ENCODE measurements at places on chromosomes 16 and 17. TPM values are rescaled to one million over a fixed set of nuclear protein-coding genes. Genes with fewer than 3 reads are reported as not detected.
A peak's percentile ranks its signal among the peaks of the same experiment; 100 is the strongest.

DNA sequence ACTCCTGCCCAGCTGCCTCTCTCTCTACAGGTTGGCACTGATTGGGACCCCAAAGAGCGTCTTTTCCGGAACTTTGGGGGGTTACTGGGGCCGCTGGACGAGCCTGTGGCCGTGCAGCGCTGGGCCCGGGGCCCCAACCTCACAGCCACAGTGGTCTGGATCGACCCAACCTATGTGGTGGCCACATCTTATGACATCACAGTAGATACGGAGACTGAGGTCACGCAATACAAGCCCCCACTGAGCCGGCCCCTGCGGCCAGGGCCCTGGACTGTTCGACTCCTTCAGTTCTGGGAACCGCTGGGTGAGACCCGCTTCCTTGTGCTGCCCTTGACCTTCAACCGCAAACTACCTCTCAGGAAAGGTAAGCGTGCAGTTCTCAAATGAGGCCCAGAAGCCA is 12.3 kb downstream of the XYLT2 start:
- H3K27ac ChIP-seq: no peak overlapping the region
- no peak for DNase-seq
- no peaks in the 10 kb centered on the region for H3K4me1 ChIP-seq
- no peak overlapping the region for H3K4me3 ChIP-seq
- no peaks in the 10 kb centered on the region for H3K36me3 ChIP-seq

DNA sequence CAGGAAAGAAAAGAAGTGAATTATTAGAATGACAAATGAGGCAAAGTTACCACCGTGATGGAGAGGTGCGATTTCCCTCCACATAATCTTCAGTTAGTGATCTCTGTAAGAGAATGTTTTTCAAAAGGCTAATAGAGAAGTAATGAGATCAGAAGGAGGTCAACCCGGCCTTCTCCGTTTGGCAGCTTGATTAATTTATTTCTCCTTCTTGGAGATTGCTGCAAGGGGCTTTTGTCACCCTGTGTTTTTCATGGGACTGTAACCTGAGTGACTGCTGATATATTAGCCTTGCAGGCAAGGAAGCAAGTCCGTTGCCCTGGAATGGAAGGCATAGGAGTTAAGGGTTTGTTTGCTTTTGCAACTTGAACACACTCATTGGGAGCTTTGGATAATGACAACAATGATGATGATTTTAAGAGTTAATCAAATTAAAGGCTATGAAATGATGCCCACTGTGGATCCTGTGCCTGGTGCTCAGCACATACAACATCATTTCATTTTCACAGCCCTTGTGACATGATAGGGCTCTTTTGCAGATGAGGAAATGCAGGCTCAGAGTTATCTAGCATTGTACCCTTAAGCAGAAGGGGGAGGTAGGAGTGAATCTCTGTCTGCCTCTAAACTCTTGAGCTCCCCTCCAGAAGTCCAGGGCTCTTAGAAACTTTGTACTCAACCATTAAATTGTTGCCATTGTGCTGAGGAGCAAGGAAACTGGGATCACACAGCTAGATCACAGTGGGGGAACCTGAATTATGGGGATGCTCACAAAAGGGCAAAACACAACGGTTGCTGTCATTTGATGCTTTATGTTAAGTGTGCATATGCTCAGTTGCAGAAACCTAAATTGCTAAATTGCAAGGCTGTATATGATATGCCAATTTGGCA is 226.3 kb downstream of the WWOX start:
- no peak overlapping the region for H3K27ac ChIP-seq
- H3K4me1 ChIP-seq: no peaks in the 10 kb centered on the region
- no peak overlapping the region for H3K4me3 ChIP-seq
- no peak for DNase-seq

- no peak for DNase-seq
- no peaks in the 10 kb centered on the region for H3K36me3 ChIP-seq
- no peak overlapping the region for H3K4me3 ChIP-seq
- H3K4me1 ChIP-seq: no peaks in the 10 kb centered on the region
- no peaks in the 10 kb centered on the region for H3K27me3 ChIP-seq
- H3K27ac ChIP-seq: no peak overlapping the region
Observed at GRCh38 chr16:48907906-48908634, 298.1 kb upstream of the N4BP1 start.

DNA sequence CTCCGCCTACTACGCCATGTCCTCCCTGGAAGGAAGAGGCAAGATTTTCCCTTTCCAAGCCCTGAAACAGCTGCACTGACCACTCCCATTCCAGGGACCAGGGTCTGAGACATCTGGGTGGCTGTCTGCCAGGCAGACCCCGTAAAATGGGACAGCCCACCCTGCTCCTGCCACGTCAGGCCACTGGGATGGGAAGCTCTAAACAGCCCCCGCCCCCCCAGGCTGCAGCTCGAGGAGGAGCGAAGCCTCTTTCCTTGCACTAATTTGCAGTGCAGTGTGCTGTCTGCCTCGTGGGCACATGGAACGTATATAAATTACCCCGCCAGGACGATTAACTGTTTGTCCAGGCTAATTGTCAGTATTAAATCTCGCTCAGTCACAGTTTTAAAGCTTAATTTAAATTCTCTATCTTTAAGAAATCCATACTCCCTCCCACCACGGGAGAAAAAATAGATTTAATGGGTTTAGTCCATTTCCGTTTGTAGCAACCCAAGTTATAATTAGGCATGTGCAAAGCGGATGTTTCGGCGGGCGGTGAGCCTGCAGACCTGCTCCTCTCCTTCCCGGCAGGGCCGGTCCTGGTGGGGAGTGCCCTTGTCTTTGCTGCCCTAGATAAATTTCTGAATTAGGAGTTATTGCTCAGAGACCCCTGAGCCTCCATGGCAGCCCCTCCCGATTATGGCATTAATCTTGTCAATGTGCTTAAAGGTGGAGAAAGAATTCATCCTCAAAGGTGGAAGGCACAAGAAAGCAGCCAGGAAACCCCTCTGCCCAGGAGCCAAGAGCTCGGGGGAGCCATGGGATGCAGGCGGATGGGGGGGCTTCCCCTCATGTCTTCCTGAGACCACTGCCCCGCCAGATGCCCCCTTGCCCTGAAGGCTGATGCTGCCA is 268.0 kb upstream of the TNRC6C start:
- peak; percentile 39 for DNase-seq
- H3K27me3 ChIP-seq: no peaks in the 10 kb centered on the region
- no peaks in the 10 kb centered on the region for H3K4me1 ChIP-seq
- H3K4me3 ChIP-seq: peak overlapping the region; percentile 23

GRCh38 chr17:28331891-28332420 is 3.3 kb downstream of the IFT20 start:
- no peak overlapping the region for H3K4me3 ChIP-seq
- peaks cover 5% of the 10 kb centered on the region for H3K36me3 ChIP-seq
- H3K27ac ChIP-seq: no peak overlapping the region
- H3K4me1 ChIP-seq: peaks cover 5% of the 10 kb centered on the region

GRCh38 chr17:19579192-19579761 is 45.6 kb downstream of the SLC47A1 start:
- no peaks in the 10 kb centered on the region for H3K36me3 ChIP-seq
- H3K27me3 ChIP-seq: no peaks in the 10 kb centered on the region
- DNase-seq: no peak
- peak overlapping the region; percentile 15 for H3K4me3 ChIP-seq
- no peak overlapping the region for H3K27ac ChIP-seq
- H3K4me1 ChIP-seq: no peaks in the 10 kb centered on the region

- DNase-seq: no peak
- H3K27me3 ChIP-seq: no peaks in the 10 kb centered on the region
- H3K27ac ChIP-seq: no peak overlapping the region
- H3K36me3 ChIP-seq: no peaks in the 10 kb centered on the region
Observed at GRCh38 chr17:81457917-81458555, 54.6 kb downstream of the ACTG1 start.

GRCh38 chr17:15332338-15332737 is 9.1 kb downstream of the TEKT3 start:
- no peaks in the 10 kb centered on the region for H3K27me3 ChIP-seq
- H3K4me1 ChIP-seq: no peaks in the 10 kb centered on the region
- no peak overlapping the region for H3K27ac ChIP-seq
- DNase-seq: no peak
- H3K4me3 ChIP-seq: no peak overlapping the region

DNA sequence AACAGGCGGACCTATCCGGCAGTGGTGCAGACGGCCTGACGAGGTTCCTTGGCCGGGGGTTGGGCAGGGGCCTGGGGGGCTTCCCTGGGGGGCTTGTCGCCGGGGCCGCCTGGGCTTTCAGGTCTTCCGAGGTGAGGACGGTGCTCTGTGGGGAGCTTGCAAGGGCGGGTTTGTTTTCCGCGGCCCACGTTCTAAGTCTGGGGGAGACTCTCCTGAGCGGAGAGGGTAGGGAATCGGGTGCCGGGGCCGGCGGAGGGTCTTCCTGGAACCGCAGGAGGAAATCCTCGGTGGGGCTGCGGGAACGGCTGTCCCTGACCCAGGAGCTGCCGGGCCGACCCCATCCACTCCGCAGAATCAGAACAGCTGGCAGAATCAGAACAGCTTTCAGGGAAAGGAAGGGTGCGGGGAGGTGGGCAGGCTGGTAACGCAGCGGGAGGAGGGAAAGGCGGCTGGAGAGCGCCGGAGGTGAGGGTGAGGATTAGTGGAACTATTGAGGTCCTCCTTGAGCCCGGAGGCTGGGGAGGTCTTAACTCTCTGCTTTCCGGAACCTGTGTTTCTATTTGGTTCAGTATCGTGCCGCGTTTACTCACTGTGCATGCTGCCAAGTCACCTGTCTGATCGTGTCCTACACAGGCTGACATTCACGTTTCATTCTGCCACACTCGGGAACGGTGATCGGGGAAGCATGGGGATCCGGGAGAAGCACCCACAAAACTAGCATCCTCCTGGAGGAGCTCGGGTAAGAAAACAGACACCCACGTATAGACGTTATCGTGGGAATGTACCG is 28.9 kb downstream of the CPSF4L start:
- DNase-seq: peak; percentile 62
- no peaks in the 10 kb centered on the region for H3K36me3 ChIP-seq
- H3K27me3 ChIP-seq: no peaks in the 10 kb centered on the region
- peak overlapping the region; percentile 26 for H3K27ac ChIP-seq
- H3K4me1 ChIP-seq: peaks cover under 1% of the 10 kb centered on the region

- H3K4me1 ChIP-seq: no peaks in the 10 kb centered on the region
- no peaks in the 10 kb centered on the region for H3K36me3 ChIP-seq
- DNase-seq: peak; percentile 12
- H3K27ac ChIP-seq: no peak overlapping the region
- no peak overlapping the region for H3K4me3 ChIP-seq
Observed at GRCh38 chr16:3503523-3503922, 2.7 kb downstream of the CLUAP1 start.

GRCh38 chr17:3989041-3989886 is 25.0 kb upstream of the ATP2A3 start:
- H3K4me3 ChIP-seq: no peak overlapping the region
- peaks cover 2% of the 10 kb centered on the region for H3K4me1 ChIP-seq
- no peaks in the 10 kb centered on the region for H3K36me3 ChIP-seq
- no peaks in the 10 kb centered on the region for H3K27me3 ChIP-seq
- no peak for DNase-seq

- no peak for DNase-seq
- H3K4me1 ChIP-seq: peaks cover 6% of the 10 kb centered on the region
- H3K27me3 ChIP-seq: no peaks in the 10 kb centered on the region
- no peaks in the 10 kb centered on the region for H3K36me3 ChIP-seq
- peak overlapping the region; percentile 60 for H3K27ac ChIP-seq
Observed at GRCh38 chr17:47315451-47316266, 8.1 kb upstream of the EFCAB13 start.

- DNase-seq: no peak
- H3K4me1 ChIP-seq: no peaks in the 10 kb centered on the region
- H3K4me3 ChIP-seq: no peak overlapping the region
- H3K36me3 ChIP-seq: no peaks in the 10 kb centered on the region
- no peak overlapping the region for H3K27ac ChIP-seq
Observed at GRCh38 chr16:5852151-5852550, 754.6 kb upstream of the EEF2KMT start.

DNA sequence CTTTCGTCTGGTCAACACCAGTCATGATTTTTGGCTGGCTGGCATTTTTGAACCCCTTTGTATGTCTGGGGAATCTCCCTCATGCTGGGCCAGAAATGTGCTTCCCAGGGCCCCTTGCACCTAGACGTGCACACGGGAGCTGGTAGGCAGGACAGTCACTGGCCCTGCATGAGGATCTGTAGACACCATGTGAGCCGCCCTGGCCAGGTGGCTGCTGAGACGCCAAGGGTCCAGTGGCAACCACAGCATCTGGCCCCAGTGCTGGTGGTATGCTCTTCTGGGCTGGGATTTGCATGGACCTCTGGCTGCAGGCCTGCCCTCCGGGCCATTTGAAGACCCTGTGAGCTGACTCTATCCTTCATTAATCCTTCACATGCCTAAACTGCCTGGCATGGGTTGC is 67.5 kb downstream of the NT5M start:
- no peaks in the 10 kb centered on the region for H3K27me3 ChIP-seq
- H3K4me1 ChIP-seq: no peaks in the 10 kb centered on the region
- no peak overlapping the region for H3K27ac ChIP-seq

GRCh38 chr17:60640503-60640902 is 37.1 kb upstream of the BCAS3 start:
- no peaks in the 10 kb centered on the region for H3K27me3 ChIP-seq
- H3K36me3 ChIP-seq: no peaks in the 10 kb centered on the region
- no peaks in the 10 kb centered on the region for H3K4me1 ChIP-seq
- H3K4me3 ChIP-seq: no peak overlapping the region
- DNase-seq: no peak
- no peak overlapping the region for H3K27ac ChIP-seq

GRCh38 chr17:13746404-13746803 is 144.7 kb upstream of the HS3ST3A1 start:
- no peak for DNase-seq
- H3K4me1 ChIP-seq: no peaks in the 10 kb centered on the region
- no peak overlapping the region for H3K27ac ChIP-seq
- H3K36me3 ChIP-seq: no peaks in the 10 kb centered on the region

DNA sequence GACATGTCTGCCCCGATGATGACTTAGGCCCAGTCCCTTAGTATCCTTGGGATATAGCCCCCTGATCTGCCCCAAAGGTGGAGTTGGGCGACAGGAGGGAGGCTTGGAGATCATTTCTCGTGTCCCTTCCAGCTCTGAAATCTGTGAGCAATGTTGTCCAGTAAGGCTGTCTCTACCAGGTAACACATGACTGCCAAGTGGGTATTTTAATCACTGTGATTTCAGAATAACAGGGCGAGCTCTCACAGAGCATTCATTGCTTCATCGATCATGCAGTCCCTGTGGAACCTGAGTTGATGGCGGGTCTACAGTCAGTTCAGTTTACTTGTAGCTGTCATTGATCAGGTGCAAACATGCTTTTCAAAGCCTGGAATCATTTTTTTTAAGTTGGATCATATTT is 39.2 kb downstream of the KSR1 start:
- H3K4me3 ChIP-seq: no peak overlapping the region
- peak; percentile 2 for DNase-seq
- no peaks in the 10 kb centered on the region for H3K27me3 ChIP-seq
- peak overlapping the region; percentile 75 for H3K27ac ChIP-seq

MARVELD3 gene
- not detected for total RNA-seq

BEAN1 gene
- total RNA-seq: 1.8 TPM

CD19 gene
- 0.71 TPM for total RNA-seq

AIPL1 gene
- total RNA-seq: not detected

ZG16B gene
- not detected for total RNA-seq

Data from aorta (tissue), 5 donors.